Upper lobe of left lung (tissue), 6 donors: ENCODE measurements at places on chromosomes 11 and 22. TPM values are rescaled to one million over a fixed set of nuclear protein-coding genes. Genes with fewer than 3 reads are reported as not detected.

Gene TENM4
- 20.0 TPM for total RNA-seq

DNA sequence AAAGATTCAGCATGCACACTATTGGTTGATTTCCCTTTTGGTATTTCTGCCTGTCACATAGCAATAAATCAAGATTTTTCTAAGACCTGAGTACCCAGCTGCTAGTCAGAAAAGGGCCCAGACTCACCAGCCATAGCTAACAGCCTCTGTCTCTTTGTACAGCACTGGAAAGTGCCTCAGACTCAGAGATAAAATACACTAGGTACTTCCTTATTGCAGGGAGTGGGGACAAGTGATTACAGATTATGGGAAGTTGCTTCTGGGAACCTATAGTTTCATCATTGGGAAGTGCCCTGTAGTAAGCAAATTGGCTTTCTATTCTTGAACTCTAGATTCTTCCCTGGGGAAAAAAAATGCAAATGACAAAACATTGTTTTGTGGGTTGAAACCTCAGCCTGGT, at the start of gene CASP5:
Gene CASP5, minus strand, starts transcription at position 166 of the 400 bp plus-strand sequence. Its CDS starts 32 bp downstream, at position 134.
- H3K27ac ChIP-seq: no peak within 1 kb of the TSS
- no peaks in the 10 kb centered on the region for H3K27me3 ChIP-seq
- no peak for DNase-seq
- peaks cover 26% of the 10 kb centered on the region for H3K36me3 ChIP-seq
- H3K4me3 ChIP-seq: no peak within 1 kb of the TSS

- H3K4me1 ChIP-seq: no peaks in the 10 kb centered on the region
- peak; percentile 6 for DNase-seq
- no peaks in the 10 kb centered on the region for H3K36me3 ChIP-seq
- H3K27ac ChIP-seq: no peak overlapping the region
- H3K4me3 ChIP-seq: no peak overlapping the region
Observed at GRCh38 chr11:126776119-126776518, 224.5 kb downstream of the KIRREL3 start.

- H3K36me3 ChIP-seq: peaks cover 53% of the 10 kb centered on the region
- H3K27me3 ChIP-seq: no peaks in the 10 kb centered on the region
Observed at GRCh38 chr11:2401436-2401984, 960 bp downstream of the TSSC4 start.

- H3K27me3 ChIP-seq: no peaks in the 10 kb centered on the region
- H3K27ac ChIP-seq: peak overlapping the region; percentile 88
- DNase-seq: no peak
- peak overlapping the region; percentile 71 for H3K4me3 ChIP-seq
- peaks cover 11% of the 10 kb centered on the region for H3K4me1 ChIP-seq
Observed at GRCh38 chr11:107457205-107457557, 444 bp downstream of the CWF19L2 start.

- peaks cover 4% of the 10 kb centered on the region for H3K36me3 ChIP-seq
- no peaks in the 10 kb centered on the region for H3K27me3 ChIP-seq
- H3K27ac ChIP-seq: no peak overlapping the region
- no peak overlapping the region for H3K4me3 ChIP-seq
- peaks cover 20% of the 10 kb centered on the region for H3K4me1 ChIP-seq
Observed at GRCh38 chr11:65708451-65708850, 3.6 kb upstream of the KAT5 start.
